CD8-positive, alpha-beta memory T cell (primary cell): ENCODE measurements at places on chromosomes 4 and X. TPM values are rescaled to one million over a fixed set of nuclear protein-coding genes. Genes with fewer than 3 reads are reported as not detected.

DNA sequence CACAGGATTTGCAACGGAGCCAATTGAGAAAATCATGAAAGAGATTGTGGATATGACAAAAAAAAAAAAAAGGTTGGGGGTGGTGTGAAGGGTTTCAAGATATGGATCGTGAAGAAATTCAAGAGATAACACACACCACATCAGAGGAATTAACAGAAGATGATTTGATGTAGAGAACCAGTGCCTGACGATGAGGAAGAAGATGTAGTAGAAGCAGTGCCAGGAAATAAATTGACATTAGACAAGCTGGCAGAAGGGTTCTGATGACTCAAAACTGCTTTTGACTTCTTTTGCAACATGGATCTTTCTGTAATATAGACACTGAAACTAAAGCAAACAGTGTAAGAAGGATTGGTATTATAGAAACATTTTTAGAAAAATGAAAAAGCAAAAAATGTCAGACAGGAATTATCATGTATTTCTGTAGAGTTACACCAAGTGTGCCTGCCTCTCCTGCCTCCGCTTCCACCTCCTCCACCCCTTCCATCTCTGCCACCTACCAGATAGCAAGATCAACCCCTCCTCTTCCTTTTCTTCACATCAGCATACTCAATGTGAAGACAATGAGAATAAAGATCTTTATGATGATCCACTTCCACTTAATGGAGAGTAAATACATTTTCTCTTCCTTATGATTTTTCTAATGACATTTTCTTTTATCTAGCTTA is 127.5 kb upstream of the OTUD4 start:
- H3K36me3 ChIP-seq: no peaks in the 10 kb centered on the region
- no peaks in the 10 kb centered on the region for H3K27me3 ChIP-seq
- H3K27ac ChIP-seq: no peak overlapping the region
- DNase-seq: no peak
- no peaks in the 10 kb centered on the region for H3K4me1 ChIP-seq
- no peak overlapping the region for H3K4me3 ChIP-seq

- no peaks in the 10 kb centered on the region for H3K36me3 ChIP-seq
- H3K27me3 ChIP-seq: no peaks in the 10 kb centered on the region
- no peak for DNase-seq
Observed at GRCh38 chr4:184614509-184614908, 34.7 kb downstream of the CASP3 start.

- no peak overlapping the region for H3K27ac ChIP-seq
- DNase-seq: no peak
- H3K4me3 ChIP-seq: no peak overlapping the region
- no peaks in the 10 kb centered on the region for H3K36me3 ChIP-seq
Observed at GRCh38 chr4:33381816-33382215, 2661.6 kb downstream of the PCDH7 start.

GRCh38 chr4:88320780-88321373 is 36.5 kb upstream of the PPM1K start:
- H3K27ac ChIP-seq: no peak overlapping the region
- peak; percentile 33 for DNase-seq
- H3K27me3 ChIP-seq: no peaks in the 10 kb centered on the region
- peak overlapping the region; percentile 37 for H3K4me3 ChIP-seq

Gene UCHL1
- 0.75 TPM for total RNA-seq

Gene PDCL2
- not detected for total RNA-seq

Gene GPR50
- not detected for total RNA-seq

GRCh38 chrX:155767876-155768769 is 113.0 kb upstream of the VAMP7 start:
- H3K36me3 ChIP-seq: no peaks in the 10 kb centered on the region
- no peaks in the 10 kb centered on the region for H3K4me1 ChIP-seq
- H3K4me3 ChIP-seq: no peak overlapping the region

Gene MCTS1
- 75.9 TPM for total RNA-seq

Gene CD40LG
- total RNA-seq: 9.2 TPM

Gene PSAPL1
- total RNA-seq: not detected

DNA sequence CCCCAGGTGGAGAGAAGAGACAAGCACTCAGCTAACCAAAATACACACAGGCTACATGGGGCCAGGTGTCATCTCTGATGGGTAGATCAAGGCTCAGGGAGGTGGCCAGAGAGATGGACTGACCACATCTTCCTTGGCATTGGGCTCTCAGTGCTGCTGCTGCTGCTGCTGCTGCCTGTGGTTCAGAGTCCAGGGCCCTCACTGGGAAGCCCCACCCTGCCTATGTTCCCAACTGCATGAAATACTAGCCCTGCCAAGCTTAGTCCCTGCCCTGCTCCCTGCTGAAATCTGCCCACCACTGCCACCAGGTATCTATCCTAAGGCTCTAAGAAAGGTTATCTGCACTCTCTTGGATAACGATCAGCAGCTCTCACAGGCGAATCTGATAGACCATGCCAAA is 118.7 kb downstream of the EFHC2 start:
- no peak overlapping the region for H3K27ac ChIP-seq
- no peak for DNase-seq
- H3K27me3 ChIP-seq: no peaks in the 10 kb centered on the region
- no peaks in the 10 kb centered on the region for H3K4me1 ChIP-seq
- no peak overlapping the region for H3K4me3 ChIP-seq

DNA sequence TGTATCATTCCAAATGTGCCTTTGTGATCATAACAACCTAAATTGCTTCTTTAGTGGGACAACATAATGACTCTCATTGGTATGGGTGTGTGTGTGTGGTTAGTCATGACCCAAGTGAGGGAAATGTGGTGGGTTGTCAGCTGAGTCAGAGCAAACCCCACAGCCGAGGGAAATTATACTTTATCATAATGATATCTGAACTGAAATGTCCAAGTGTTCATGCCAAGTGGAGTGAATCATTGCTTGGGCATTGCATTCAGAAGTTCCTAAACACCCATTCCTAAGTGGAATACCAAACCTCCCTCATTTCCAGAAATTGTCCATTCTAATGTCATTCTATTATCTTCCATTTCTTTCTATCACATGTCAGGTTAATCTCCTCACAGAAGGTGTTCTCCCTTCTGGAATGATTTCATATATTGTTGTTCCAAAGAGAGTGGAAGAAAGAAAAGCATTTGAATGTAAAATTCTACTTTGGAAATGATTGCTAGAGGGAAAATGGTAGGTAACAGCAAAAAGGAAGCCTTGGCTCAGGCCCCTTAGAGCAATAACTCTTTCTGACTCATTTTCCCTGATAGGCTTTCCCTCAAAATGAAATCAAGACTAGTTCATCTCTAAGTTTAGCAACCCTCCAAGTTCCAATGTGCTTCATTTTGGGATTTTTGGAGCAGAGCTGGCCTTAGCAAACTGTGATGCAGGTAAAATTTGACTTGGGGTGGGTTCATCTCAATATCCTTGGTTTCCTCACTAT is 230.7 kb upstream of the KCNIP4 start:
- H3K36me3 ChIP-seq: no peaks in the 10 kb centered on the region
- H3K4me1 ChIP-seq: no peaks in the 10 kb centered on the region
- H3K27me3 ChIP-seq: no peaks in the 10 kb centered on the region
- H3K4me3 ChIP-seq: no peak overlapping the region
- DNase-seq: no peak
- no peak overlapping the region for H3K27ac ChIP-seq

Gene ADH7
- not detected for total RNA-seq

Gene DCX
- not detected for total RNA-seq

Gene ERAS
- total RNA-seq: 0.18 TPM

DNA sequence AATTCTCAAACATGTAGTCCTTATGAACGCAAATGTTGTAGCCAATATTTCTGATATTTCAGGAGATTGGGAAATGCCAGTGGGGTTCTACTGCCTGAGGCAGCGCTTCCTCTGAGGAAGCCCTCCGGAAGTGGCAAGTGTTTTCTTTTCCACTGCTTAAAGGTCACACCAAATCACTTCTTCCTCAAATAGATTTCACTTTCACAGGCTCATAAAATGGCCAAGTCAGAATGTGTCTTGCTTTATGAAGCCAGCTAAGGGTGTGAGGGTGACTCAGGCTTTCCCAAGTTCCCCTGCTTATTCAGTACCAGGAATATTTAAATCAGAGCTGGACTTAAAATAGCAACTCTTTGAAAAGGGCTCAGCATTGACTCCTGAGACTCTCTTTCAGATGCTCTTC is 514.2 kb upstream of the DIPK2B start:
- H3K36me3 ChIP-seq: no peaks in the 10 kb centered on the region
- no peaks in the 10 kb centered on the region for H3K27me3 ChIP-seq
- DNase-seq: no peak
- no peaks in the 10 kb centered on the region for H3K4me1 ChIP-seq
- H3K4me3 ChIP-seq: no peak overlapping the region

GRCh38 chr4:52212702-52213101 is 161.6 kb downstream of the SPATA18 start:
- DNase-seq: no peak
- no peak overlapping the region for H3K4me3 ChIP-seq
- no peaks in the 10 kb centered on the region for H3K36me3 ChIP-seq
- H3K27ac ChIP-seq: no peak overlapping the region
- no peaks in the 10 kb centered on the region for H3K27me3 ChIP-seq

GRCh38 chr4:113117358-113117702 is 67.9 kb downstream of the ANK2 start:
- DNase-seq: no peak
- H3K36me3 ChIP-seq: no peaks in the 10 kb centered on the region
- no peaks in the 10 kb centered on the region for H3K27me3 ChIP-seq
- no peak overlapping the region for H3K4me3 ChIP-seq

DNA sequence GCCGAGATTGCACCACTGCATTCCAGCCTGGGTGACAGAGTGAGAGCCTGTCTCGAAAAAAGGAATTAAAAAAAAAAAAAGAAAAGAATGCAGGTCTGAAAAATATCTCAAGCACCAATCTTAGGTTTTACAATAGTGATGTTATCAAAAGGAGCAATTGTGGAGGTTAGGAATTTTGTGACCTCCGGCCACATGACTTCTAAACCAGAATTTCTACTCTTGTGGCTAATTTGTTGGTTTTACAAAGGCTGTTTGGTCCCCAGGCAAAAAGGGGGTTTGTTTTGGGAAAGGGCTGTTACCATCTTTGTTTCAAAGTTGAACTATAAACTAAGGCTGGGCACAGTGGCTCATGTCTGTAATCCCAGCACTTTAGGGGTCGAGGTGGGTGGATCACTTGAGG is 15.4 kb upstream of the ZNF41 start:
- no peak overlapping the region for H3K4me3 ChIP-seq
- no peak for DNase-seq
- H3K36me3 ChIP-seq: no peaks in the 10 kb centered on the region

Gene MAD2L1
- 69.8 TPM for total RNA-seq

Gene ZCCHC12
- not detected for total RNA-seq

Gene EIF4E
- 168 TPM for total RNA-seq

Gene MAGEA11
- total RNA-seq: not detected

GRCh38 chr4:107666134-107666533 is 53.9 kb downstream of the PAPSS1 start:
- no peaks in the 10 kb centered on the region for H3K4me1 ChIP-seq
- H3K36me3 ChIP-seq: no peaks in the 10 kb centered on the region
- no peak overlapping the region for H3K27ac ChIP-seq
- no peak overlapping the region for H3K4me3 ChIP-seq

- H3K27me3 ChIP-seq: peaks cover 5% of the 10 kb centered on the region
- no peaks in the 10 kb centered on the region for H3K36me3 ChIP-seq
- no peak overlapping the region for H3K27ac ChIP-seq
- H3K4me3 ChIP-seq: no peak overlapping the region
- H3K4me1 ChIP-seq: no peaks in the 10 kb centered on the region
Observed at GRCh38 chr4:176788971-176789370, 3.8 kb downstream of the VEGFC start.

Gene TLR6
- total RNA-seq: 1.2 TPM

Gene MAGEH1
- 15.4 TPM for total RNA-seq

- no peaks in the 10 kb centered on the region for H3K4me1 ChIP-seq
- no peak overlapping the region for H3K27ac ChIP-seq
- H3K36me3 ChIP-seq: no peaks in the 10 kb centered on the region
Observed at GRCh38 chr4:124641715-124642381, 70.7 kb downstream of the ANKRD50 start.

Gene AFF1
- total RNA-seq: 29.7 TPM

- H3K36me3 ChIP-seq: no peaks in the 10 kb centered on the region
- H3K4me1 ChIP-seq: no peaks in the 10 kb centered on the region
- H3K27ac ChIP-seq: no peak overlapping the region
- no peaks in the 10 kb centered on the region for H3K27me3 ChIP-seq
- no peak overlapping the region for H3K4me3 ChIP-seq
- DNase-seq: no peak
Observed at GRCh38 chr4:37971202-37971601, 11.0 kb downstream of the PTTG2 start.

- no peaks in the 10 kb centered on the region for H3K27me3 ChIP-seq
- no peaks in the 10 kb centered on the region for H3K4me1 ChIP-seq
- no peak overlapping the region for H3K27ac ChIP-seq
- H3K4me3 ChIP-seq: no peak overlapping the region
Observed at GRCh38 chr4:15077969-15078368, 75.7 kb downstream of the CPEB2 start.

Gene C4orf36
- total RNA-seq: not detected

GRCh38 chr4:184250795-184251669 is 33.4 kb upstream of the ENPP6 start:
- DNase-seq: no peak
- no peak overlapping the region for H3K27ac ChIP-seq
- no peaks in the 10 kb centered on the region for H3K4me1 ChIP-seq
- H3K27me3 ChIP-seq: no peaks in the 10 kb centered on the region
- H3K4me3 ChIP-seq: no peak overlapping the region

DNA sequence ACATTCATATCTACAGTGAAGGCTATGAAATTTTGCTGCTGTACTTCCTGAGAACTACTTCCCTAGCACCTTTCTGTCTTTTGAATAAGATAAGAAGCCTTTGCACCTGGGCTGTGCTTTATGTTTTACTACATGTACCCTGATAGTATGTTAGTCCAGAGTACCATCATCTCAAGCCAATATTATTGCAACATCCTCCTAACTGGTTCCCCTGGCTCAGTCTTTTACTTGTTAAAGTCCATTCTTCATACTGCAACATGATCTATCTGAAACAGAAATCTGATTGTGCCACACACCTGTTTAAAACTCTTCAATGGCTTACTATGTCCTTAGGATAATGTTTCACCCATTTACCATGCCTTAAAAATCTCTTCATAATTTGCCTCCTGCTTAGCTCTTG is 102.3 kb downstream of the AGTR2 start:
- DNase-seq: no peak
- H3K27ac ChIP-seq: no peak overlapping the region
- H3K36me3 ChIP-seq: no peaks in the 10 kb centered on the region
- no peaks in the 10 kb centered on the region for H3K4me1 ChIP-seq
- no peaks in the 10 kb centered on the region for H3K27me3 ChIP-seq
- H3K4me3 ChIP-seq: no peak overlapping the region

Gene ADH1A
- total RNA-seq: not detected

DNA sequence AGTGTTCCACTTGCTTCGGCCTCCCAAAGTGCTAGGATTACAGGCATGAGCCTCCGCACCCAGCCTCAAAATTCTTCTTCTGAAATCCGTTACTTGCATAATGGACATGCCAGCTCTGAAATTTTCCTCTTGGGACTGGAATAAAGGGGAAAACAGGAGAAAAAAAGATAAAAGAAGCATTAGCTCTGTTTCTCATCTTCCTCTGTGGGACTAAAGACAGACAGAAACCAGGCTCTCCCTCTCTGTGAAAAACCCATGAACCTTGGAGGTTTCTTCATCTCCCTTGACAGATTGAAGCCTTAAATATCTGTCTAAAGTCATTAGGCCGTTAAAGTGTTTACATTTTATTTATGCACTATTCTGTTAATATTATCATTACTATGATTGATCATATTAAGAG is 19.4 kb upstream of the PRSS12 start:
- no peaks in the 10 kb centered on the region for H3K4me1 ChIP-seq
- no peak overlapping the region for H3K27ac ChIP-seq
- H3K4me3 ChIP-seq: no peak overlapping the region
- H3K27me3 ChIP-seq: no peaks in the 10 kb centered on the region

Gene STPG2
- total RNA-seq: not detected

Gene HEPH
- not detected for total RNA-seq

Gene CLNK
- total RNA-seq: 0.11 TPM
